ENCODE measurements at places on chromosomes 1 and 21. TPM values are rescaled to one million over a fixed set of nuclear protein-coding genes. Genes with fewer than 3 reads are reported as not detected.

DNA sequence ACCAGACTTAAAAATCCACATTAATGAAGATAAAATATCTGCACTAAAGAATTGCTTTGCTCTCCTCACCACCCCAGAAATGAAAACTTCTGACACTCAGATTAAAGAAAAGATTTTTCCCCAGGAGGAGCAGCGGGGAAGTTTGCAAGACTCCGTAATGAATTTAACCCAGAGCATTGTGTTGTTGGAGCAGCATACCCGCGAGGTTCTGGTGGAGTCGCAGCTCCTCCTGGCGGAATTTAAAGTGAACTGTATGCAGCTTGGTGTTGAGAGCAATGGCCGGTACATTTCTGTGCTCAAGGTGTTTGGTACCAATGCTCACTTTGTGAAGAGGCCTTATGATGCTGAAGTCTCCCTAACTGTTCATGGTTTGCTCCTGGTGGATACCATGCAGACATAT lies 46.4 kb downstream of the VPS13D start:
- no peak overlapping the region for H3K4me3 ChIP-seq
- no peak overlapping the region for H3K27ac ChIP-seq
- peaks cover 54% of the 10 kb centered on the region for H3K36me3 ChIP-seq
- H3K4me1 ChIP-seq = no peaks in the 10 kb centered on the region

ARHGEF10L gene
- not detected for total RNA-seq

DNA sequence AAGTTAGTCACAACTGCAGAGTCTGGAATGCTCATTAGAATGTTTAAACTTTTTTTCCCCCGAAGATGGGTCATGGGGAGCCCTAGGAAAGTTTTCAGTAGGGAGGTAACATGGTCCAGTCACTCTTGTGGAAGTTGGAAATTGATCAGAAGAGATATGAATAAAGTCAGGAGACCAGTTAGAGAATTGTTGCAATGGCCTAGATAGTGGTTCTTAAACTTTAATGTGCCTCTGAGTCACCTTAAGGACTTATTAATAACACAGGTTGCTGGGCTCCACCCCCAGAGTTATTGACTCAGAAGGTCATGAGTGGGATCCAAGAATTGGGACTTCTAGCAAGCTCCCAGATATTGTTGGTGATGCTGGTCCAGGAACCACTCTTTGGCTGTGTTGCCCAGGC lies 3.2 kb upstream of the TFAP2E start:
- DNase-seq = no peak
- peaks cover under 1% of the 10 kb centered on the region for H3K36me3 ChIP-seq
- H3K27ac ChIP-seq = no peak overlapping the region
- H3K4me3 ChIP-seq = no peak overlapping the region
- peaks cover 1% of the 10 kb centered on the region for H3K4me1 ChIP-seq
- H3K27me3 ChIP-seq = peaks cover 23% of the 10 kb centered on the region

DNA sequence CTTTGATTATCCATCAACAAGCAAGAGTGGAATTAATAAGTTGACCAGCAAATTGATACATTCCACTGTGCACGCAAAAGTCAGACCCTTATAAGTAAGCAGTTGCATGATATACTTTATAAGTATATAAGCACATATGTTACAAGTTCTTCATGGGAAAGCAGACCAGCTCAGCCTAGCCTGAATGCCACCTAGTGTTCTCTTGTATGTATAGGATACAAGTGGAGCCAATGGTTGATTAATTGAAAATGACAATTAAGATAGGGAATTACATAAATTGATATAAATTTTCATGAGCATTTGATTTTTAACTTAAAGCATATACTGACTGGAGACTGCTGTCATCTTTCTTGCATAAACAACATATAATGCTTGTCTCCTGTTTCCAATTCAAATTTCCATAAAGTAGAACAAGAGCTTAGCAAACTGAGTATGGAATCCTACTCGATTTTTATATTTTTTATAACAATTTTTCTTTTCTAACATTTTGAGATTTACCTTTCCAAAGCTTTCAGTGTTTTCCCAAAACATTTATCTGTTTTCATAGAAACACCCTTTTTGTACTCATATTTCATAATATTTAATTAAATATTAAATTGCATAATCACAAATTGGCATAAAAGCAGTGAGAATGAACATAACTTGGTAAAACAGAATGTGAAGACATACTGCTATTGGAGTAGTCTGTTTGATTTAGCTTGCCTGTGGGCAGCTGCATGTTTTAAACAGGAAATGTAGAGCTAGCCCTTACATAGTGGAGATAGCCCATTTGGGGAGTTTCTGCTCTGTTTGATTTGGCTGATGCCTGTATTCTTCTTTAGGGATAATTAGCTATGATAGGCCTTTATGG lies 62.8 kb downstream of the MAGI3 start:
- H3K4me3 ChIP-seq = no peak overlapping the region
- no peak overlapping the region for H3K27ac ChIP-seq
- H3K4me1 ChIP-seq = no peaks in the 10 kb centered on the region
- DNase-seq = peak; percentile 23

DNA sequence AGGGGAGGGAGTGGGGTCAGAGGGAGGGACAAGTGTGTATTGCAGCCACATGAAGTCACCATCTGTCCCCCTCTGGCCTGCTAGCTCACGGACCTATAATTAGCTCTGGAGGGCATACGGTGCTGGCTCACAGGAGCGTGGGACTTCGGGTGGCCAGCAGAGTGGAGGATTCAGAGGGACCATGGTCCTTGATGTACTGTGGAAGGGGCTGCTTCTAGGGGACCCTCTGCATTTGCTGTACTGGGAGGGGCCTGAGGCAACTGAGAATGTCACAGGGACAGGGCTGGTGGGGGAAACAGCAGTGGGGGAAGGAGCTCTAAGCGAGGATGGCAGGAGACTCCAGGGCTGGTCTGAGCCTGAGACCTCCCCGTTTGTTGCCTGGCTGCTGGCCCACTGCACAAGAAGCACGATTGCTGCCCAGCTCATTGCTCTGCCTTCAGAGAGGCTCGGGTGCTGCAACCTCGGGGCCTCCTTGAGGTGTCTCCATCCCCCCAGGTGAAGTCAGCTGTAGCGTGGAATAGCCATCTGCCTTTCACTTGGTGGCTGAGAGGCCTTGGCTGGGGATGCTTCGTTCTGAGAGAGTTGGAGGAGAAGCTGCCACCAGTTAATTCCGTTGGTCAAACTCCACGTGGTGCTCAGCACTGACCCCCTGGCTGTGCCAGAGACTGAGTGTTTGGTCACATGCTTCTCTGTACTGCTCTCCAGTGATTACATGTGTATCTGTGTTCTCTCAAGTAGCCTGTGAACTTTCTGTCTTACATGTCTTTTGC lies 2.7 kb downstream of the PPFIA4 start:
- DNase-seq = no peak
- no peak overlapping the region for H3K27ac ChIP-seq
- H3K4me3 ChIP-seq = no peak overlapping the region
- H3K27me3 ChIP-seq = peaks cover 2% of the 10 kb centered on the region
- peaks cover 21% of the 10 kb centered on the region for H3K4me1 ChIP-seq
